ENCODE measurements at places on chromosomes 2 and 18.

- no peak for DNase-seq
Observed at GRCh38 chr2:133061874-133062593, 392.0 kb upstream of the LYPD1 start.

DNA sequence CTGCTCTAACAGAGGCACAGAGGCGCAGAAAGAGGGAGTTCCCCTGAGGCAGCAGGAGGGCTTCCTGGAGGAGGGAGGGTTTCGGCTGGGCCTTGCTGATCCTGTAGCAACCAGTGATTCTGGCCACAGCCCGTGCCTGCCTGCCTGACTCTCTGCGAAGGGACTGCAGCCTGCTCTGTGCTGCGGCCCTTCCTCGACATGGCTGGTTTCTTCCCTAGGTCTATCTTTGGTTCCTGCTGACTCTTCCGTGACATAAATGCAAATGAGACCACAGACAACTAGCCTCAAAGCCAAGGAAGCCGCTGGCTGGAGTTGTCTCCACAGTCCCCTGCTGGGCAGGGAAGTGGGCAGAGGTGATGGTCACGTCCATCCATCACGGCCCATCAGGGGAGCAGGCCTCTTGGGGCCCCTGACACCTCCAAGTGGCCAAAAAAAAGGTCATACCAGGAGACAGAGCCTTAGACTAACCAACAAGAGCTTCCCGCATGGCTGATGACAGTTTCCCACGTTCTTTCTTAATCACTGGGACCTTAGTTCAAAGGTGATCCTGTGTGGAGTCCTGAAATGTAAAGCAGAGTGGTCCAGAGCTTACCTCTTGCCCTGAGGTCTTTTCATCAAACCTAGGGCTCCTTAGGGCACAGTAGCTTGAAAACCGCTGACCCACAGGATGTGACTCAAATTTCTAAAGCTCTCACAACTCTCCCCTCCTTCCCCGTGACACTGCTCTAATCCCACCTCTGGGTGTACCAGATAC is 55.3 kb downstream of the HS1BP3 start:
- DNase-seq = peak; percentile 50

GRCh38 chr2:3377279-3377611 is 373 bp downstream of the EIPR1 start:
- DNase-seq = peak; percentile 59

GRCh38 chr18:3005462-3005861 is 7.5 kb downstream of the LPIN2 start:
- no peak for DNase-seq

- peak; percentile 89 for DNase-seq
Observed at GRCh38 chr2:43218702-43219382, 7.6 kb downstream of the ZFP36L2 start.

- no peak for DNase-seq
Observed at GRCh38 chr2:54999182-54999581, 51.1 kb downstream of the RTN4 start.

DNA sequence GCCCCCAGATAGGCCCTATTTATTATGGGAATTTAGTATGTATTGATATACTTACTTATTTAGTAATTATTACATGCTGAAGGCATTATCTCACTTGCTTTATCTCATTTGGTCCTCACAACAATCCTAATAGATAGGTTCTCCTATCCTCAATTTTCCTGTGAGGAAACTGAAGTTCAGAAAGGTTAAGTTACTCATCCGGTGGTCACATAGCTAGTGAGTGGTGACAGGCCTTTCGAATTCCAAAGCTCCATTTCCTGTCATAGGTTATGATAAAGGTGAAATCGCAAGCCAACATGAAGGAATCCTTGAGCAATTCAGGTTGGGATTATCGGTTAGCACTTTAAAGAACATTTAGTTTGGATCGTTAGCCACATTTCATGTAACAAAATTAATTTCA is 33.3 kb downstream of the NAB1 start:
- no peak for DNase-seq

- DNase-seq = no peak
Observed at GRCh38 chr2:225019105-225019504, 23.2 kb downstream of the DOCK10 start.

GRCh38 chr2:231530099-231531011 is at the start of gene NMUR1:
Gene NMUR1, minus strand, starts transcription at chr2:231530445. Its CDS starts 84 bp downstream, at chr2:231530361.
- peak; percentile 83 for DNase-seq

DNA sequence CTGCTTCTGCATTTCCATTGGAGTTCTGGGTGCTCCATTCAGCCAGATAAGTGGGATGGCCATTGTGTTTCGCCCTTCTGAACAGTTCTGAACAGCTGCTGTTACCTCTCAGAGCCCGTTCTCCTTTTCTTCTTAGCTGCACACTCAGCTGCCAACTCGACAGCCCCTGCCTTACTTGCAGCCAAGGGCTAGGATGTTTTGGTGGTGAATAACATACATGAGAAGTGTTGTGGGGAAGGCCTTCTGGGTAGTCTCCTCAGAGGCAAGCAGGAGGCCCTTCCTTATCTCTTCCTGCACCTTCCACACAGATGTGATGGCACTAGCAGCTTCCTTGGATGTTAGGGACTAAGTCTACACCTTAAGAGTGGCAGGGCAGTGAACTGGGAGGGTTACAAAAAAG is 138.4 kb upstream of the NOSTRIN start:
- DNase-seq = no peak

DNA sequence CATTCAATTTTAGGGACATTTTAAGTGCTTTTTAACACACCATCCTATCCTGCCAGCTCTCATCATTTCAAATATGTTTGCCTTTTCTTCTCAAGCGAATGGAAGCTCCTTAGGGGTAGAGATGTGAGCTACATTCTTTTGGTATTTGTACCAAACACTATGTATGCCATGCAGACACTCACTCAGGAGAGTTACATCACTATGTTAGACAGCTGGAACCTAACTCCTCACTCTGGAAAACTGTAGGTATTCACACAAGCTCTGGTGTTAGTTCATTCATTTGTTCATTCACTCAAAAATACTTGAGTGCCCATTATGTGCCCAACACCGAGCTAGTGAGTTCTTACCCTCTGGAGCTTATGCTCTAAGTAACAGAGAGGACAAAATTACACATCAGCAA is 26.4 kb upstream of the RNU4ATAC start:
- no peak for DNase-seq

GRCh38 chr18:70973626-70974025 is 684.8 kb downstream of the SOCS6 start:
- DNase-seq = no peak

GRCh38 chr2:19114754-19115231 is 243.6 kb downstream of the OSR1 start:
- DNase-seq = no peak

DNA sequence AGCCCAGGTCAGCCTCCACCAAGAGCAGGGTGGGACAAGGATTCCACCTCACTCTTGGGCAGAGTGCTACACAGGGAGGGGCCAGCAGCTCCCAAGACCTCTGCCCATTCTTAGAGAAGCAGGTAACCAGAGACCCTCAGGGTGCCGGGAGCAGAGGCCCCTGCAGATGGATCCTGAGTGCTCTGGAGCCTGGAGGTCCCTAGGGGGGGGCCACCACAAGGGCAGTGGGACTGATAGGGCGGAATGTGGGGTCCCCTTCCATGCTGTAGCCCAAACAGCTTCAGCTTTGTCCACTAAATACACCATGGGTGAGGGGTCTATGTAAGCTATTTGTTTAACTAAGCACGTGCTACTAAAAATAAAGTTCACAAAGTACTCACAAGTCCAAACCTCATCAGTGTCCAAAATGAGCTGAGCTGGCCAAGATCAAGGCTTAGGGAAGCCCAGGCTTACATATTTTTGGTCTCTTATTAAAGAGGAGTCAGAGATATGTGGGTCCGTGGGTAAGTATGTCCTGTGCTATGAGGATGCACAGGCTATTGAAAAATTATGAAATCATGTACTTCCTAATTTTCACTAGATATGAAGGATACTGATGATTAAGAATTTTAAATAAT is 21.5 kb upstream of the GPC1 start:
- no peak for DNase-seq

GRCh38 chr2:43157506-43158246 is 68.7 kb downstream of the ZFP36L2 start:
- no peak for DNase-seq

DNA sequence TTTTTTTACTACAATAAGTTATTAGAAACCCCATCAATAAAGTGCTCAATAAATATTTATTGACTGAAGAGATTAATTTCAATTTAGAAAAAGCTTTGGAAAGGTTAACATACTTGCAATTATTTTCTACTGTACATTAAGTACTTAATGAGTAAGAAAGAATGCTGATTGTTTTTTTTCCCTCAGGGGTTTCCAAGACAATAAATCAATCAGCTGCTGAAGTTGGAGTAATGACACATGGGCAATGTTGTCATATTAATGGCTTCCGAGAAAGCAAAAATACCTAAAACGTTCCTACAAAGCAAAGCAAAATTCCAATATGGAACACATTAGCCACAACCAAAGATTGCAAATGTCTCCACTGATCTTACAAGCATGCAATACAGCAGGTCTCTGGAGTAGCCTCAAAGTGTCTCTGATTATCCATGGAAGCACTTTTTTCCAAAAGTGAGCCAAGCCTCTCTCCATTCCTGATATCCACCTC is 66.7 kb downstream of the ZC3H6 start:
- no peak for DNase-seq

GRCh38 chr2:225788571-225789094 is 389.1 kb downstream of the NYAP2 start:
- DNase-seq = no peak

- no peak for DNase-seq
Observed at GRCh38 chr18:24157855-24158254, 19.0 kb downstream of the CABYR start.

GRCh38 chr2:128024816-128025215 is 3.0 kb downstream of the SAP130 start:
- no peak for DNase-seq

DNA sequence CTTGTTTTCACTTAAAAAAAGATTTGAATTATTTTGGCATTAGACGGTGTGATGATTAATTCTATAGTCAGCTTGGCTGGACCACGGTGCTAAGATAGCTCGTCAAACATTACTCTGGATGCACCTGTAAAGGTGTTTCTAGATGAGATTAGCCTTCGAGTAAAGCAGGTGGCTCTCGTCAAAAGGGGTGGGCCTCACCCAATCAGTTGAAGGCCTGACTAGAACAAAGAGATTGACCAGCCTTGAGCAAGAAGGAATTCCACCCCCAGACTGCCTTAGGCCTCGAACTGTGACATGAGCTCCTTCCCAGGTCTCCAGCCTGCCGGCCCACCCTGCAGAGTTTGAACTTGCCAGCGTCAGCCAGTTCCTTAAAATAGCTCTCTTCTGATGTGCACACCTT is 73.4 kb downstream of the TWIST2 start:
- no peak for DNase-seq

- no peak for DNase-seq
Observed at GRCh38 chr2:8860239-8860638, 22.8 kb upstream of the KIDINS220 start.

DNA sequence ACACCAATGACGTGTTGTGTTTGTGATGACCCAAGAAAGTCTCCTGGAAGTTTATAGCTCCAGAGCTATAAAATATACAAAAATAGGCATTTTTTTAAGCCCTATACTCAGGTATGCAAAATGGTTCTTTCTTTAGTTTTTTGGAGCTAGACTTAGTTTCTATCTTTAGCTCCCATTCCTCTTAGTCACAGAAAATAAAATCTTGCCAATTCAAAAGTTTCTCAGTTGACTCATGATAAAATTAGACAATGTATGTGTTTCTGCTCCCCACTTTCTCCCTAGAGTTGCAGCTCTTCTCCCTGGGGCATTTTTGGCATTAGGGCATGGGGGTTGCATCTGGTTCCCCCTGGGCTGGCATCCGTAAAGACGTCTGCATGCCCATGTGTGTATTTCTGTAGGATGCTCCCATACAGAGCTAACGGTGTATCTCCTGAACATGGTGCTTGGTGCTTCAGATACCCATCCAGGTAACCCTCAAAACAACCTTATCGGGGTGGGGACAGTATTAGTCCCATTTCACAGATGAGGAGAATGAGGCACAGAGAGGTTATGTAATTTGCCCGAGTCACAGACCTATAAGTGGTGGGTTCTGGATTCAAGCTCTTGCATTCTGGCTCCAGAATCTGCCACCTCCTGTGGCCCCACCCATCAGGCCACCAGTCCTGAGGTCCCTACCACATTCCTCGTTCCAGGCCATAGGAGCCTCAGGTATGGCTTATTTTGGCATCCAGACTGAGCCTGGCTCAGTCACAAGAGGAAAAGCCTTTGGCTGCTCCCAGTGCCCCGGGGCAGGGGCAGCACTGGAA is 43.1 kb upstream of the ASAP2 start:
- no peak for DNase-seq

DNA sequence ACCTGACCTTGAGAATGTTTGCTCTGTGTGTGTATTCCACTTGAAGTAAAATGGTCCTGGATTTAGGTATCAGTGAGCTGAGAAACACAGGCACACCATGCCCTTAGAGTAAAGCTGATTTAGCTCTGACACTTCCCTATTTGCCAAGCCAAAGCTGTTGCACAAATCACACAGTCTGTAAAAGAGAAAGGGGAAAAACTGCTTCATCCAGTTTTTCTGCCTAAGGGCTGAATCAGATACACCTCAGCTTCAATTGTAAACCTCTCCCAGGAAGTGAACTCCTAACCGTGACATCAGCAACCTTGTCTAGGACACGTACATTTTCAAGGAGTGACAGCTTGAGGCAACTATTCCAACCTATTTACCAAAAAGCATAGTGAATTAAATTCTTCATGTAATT is 150.4 kb downstream of the NR4A2 start:
- no peak for DNase-seq

GRCh38 chr18:31741097-31741735 is 19.5 kb downstream of the SLC25A52 start:
- DNase-seq = peak; percentile 59

DNA sequence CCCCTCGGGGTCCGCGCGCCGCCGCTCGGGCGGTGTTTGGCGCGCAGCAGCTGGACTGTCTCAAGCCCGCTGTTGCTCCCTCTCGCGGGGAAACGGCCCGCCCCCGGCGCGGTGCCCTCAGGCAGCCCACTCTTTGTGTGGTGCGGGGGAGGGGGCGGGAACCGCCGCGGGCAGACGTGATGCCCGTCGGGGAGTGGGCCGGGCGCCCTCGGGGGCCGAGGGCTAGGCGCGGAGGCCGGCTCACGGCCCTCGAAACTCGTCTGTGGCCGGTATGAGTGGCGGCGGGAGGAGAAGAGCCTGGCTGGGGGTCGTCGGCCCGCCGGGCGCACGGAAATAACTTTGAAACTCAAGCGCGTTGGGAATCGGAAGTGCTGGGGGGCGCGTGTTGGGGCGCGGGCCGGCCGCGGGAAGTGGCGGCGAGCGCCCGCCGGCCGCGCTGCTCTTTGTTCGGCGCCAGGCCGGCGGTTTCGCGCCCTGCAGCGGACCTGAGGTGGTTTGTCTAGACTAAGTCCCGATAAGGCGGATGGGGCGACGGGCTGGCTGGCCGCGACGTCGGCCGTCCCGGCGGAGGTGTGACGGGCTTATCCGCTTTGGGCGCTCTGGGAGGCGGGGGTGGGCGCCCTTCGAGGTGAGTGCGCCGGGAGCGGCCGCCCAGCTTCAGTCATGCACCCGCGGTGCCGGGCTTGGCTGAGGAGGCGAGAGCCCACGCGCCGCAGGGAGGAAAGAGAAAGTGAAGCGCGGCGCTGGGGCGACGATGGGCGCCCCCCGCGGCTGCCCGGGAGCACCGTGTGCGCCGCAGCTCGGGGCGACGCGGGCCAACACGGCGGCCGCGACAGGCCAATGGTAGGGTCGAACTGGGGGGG is 679 bp downstream of the PTMA start:
- peak; percentile 63 for DNase-seq

- peak; percentile 16 for DNase-seq
Observed at GRCh38 chr18:10213526-10213925, 240.9 kb upstream of the APCDD1 start.

- DNase-seq = no peak
Observed at GRCh38 chr2:85890522-85891176, 1.9 kb upstream of the ST3GAL5 start.

All from activated CD4-positive, alpha-beta memory T cell treated with anti-CD3 and anti-CD28 coated beads, Interleukin-2, amount 10 ng/mL, durations not matched to agents 7 days and 5 days (primary cell).